ENCODE measurements at places on chromosomes 7 and 10. TPM values are rescaled to one million over a fixed set of nuclear protein-coding genes. Genes with fewer than 3 reads are reported as not detected.

Gene MSMB
- not detected for total RNA-seq

DNA sequence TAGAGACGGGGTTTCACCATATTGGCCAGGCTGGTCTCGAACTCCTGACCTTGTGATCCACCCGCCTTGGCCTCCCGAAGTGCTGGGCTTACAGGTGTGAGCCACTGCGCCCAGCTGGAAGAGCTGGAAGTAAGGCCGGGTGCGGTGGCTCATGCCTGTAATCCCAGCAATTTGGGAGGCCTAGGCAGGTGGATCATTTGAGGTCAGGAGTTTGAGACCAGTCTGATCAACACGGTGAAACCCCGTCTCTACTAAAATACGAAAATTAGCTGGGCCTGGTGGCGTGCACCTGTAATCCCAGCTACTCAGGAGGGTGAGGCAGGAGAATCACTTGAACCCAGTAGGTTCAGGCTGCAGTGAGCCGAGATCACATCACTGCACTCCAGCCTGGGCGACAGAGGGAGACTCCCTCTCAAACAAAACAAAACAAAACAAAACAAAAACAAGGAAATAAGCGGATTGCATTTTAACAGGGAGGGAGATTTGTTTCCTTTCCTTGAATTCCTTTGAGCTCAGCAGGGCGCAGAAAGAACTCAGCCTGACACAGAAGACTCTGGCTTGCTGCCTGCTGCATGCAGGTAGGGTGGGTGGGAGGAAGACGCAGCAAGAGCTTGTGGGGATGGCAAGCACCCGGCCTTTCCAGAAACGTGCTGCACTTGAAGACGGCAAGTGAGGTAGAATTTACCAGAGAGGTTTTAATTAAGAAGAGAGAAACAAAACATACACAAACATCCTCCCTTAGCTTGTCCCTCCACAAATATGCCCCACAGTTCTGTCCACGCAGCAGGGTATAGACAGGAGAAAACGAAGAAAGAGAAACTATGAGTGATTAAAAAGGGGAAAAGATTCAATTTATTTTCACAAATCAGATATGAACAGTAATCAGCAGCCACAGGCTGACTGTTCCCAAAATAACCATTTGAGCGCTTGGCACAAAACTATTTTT lies 148.0 kb downstream of the RNF216 start:
- no peak for DNase-seq

Gene ADARB2
- 2.0 TPM for total RNA-seq

Gene C10orf95
- 0.22 TPM for total RNA-seq

Gene OR2A5
- not detected for total RNA-seq

Gene OR2A42
- not detected for total RNA-seq

DNA sequence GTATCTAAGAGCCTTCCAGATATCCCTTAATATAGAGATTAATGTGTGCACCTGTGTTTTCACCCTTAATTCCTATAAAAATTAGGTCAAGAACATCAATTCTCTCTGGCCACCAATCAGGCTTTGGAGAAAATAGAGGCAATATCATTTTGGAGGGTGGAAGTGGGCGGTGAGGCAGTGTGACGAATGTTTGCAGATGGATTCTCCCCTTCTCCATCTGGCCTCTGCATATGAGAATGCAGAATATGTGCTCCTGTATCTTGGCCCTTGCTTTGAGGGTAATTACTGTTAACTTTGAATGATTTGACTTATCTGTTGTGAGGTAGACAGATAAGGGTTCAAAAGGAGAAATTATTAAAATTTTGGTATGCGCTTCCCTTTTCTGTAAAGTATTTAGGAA lies 304.0 kb upstream of the NPSR1 start:
- DNase-seq: no peak

GRCh38 chr10:116253716-116254115 lies 19.3 kb downstream of the GFRA1 start:
- DNase-seq: no peak

Gene EPHA1
- total RNA-seq: 0.20 TPM

GRCh38 chr10:49327036-49327813 lies 28.3 kb downstream of the C10orf71 start:
- DNase-seq: no peak

Gene EPDR1
- 2.0 TPM for total RNA-seq

DNA sequence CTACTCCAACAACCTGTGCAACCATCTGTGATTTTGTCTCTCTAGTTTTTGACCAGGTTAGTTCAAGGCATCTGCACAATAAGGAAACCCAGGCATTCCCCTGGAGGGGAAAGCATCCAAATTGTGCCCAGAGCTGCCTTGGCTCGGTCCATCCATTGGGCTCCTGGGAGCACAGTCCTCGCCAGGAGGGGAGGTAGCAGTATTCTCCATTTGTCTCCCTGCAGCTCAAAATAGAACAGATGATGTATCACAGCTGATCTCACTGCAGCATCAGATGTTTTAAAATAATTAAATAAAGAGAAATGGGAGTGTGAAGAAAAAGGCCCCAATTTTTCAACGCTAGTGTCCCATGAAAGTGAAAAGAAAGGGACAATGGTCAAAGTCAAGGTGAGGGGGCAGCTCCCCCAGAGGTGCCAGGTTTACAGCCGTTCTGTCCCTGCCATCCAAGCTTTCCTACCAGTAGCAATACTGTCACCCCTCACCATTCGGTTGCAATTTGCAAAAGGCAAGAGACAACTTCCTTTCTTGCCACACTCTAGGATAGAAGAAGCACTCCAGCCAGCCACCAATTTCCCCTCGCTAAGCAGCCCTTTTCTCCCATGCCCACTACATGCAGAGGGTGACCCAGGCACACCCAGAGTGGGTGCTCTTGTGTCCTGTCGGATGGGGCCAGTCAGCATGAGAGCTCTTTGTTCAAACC lies 43.7 kb downstream of the KCNMA1 start:
- no peak for DNase-seq

DNA sequence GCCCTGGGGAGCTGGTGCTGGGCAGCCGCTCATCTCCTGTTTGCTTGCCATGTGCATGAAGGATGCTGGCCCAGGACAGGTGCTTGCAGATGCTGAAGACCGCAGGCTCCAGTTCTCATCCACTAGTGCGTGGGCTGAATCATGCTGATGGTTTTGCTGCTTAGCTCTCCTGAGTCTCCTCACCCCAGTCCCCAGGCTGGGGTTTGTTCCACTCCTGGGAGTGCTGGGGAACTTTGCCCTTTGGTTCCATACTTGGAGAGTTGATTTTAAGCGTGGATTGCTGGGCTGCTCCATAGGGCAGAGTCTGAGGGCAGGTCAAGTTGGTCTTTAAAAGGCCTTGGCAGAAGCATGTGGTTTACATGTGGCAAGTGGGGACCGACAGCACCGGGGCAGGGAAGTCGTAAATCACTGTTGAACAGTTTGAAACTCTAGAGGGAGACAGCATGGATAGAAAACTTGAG lies 9.1 kb downstream of the DYNC2I1 start:
- DNase-seq: peak; percentile 21

Gene CHN2
- 0.44 TPM for total RNA-seq

GRCh38 chr7:81197266-81197665 lies 278.4 kb upstream of the SEMA3C start:
- DNase-seq: no peak

Gene PTN
- not detected for total RNA-seq

Gene ELOVL3
- not detected for total RNA-seq

Gene ITGA8
- 1.5 TPM for total RNA-seq

DNA sequence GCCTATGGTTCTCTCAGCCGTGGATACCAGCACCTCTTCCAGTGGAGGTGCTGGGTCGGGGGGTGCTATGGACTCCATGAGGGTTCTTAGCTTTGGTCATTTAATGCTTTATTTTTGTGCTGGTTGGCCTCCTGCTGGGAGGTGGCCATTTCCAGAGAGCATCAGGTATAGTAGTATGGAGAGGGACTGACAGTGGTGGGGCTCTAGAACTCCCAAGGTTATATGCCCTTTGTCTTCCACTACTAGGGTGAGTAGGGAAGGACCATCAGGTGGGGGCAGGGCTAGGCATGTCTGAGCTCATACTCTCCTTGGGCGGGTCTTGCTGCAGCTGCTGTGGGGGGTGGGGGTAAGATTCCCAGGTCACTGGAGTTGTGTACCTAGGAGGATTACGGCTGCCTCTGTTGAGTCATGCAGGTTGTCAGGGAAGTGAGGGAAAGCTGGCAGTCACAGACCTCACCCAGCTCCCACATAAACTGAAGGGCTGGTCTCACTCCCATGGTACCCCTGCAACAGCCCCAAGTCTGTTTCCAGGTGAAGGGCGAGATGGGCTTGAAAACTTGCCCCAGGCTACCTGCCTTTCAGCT lies 763.2 kb upstream of the LRRTM3 start:
- DNase-seq: no peak

Gene SLC29A4
- total RNA-seq: 0.99 TPM

Data from lung microvascular endothelial cell (primary cell).